ENCODE measurements at places on chromosomes 16 and 17.

DNA sequence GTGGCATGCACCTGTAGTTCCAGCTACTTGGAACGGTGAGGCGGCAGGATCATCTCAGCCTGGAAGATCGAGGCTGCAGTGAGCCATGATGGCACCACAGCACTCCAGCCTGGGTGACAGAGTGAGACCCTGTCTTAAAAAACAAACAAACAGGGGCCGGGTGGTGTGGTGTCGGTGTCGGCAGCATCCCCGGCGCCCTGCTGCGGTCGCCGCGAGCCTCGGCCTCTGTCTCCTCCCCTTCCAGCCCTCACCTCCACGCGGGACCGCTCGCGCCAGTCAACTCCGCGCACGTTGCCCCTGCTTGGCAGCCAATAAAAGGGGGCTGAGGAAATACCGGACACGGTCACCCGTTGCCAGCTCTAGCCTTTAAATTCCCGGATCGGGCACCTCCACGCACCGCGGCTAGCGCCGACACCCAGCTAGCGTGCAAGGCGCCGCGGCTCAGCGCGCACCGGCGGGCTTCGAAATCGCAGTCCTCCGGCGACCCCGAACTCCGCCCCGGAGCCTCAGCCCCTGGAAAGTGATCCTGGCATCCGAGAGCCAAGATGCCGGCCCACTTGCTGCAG is 204.7 kb downstream of the CDRT15L2 start:
- no peak for DNase-seq

DNA sequence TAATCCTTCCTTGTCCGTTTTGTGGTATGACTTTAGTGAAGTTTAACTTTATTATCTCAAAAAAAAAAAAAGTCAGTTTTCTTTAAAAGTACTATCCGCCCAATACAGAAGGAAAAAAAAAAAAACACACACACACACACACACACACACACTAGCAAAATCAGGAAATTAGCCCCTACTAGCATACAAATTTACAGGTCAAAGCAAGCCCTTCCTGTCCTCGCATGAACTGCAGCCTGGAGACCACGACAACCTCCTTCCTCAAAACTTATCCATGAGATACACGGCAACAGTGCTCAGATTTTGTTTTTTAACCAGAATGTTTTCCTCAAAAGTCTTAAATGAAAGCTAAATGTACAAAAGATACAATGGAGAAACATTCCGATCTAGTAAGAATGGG is 16.2 kb downstream of the NCOR1 start:
- DNase-seq: no peak

DNA sequence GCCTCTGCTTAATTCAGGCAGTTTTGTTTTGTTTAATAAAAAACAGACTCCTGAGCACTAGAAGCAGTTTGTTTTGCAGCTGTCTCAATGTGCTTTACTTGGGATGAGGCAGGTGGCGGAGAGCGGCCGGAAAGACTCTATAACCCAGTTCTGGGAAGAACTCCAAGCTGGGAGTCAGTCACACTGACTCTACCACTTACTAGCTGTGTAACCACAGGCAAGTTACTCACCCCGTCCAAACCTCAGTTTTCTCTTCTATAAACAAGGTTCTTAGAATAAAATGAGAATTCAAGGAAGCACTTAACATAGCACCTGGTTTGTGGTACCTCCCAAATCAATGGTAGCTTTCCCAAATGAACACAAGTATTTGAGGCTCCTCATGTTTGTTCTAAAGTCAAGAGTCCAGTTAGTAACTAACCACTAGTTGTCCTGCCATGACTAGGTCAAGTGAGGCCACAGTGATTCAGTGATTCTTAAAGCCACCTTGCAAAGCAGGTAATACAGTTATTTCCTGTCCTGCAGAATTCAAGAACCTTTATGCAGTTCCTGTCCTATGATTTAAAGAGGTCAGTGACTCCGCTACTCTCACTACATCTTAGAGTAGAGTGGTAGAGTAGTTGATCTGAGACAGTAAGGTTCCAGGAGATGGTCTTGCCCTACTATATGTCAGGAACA is 2.7 kb downstream of the TXNDC17 start:
- no peak for DNase-seq

- DNase-seq: no peak
These were observed 160.6 kb upstream of the RPL38 start for GRCh38 chr17:74042744-74043486.

DNA sequence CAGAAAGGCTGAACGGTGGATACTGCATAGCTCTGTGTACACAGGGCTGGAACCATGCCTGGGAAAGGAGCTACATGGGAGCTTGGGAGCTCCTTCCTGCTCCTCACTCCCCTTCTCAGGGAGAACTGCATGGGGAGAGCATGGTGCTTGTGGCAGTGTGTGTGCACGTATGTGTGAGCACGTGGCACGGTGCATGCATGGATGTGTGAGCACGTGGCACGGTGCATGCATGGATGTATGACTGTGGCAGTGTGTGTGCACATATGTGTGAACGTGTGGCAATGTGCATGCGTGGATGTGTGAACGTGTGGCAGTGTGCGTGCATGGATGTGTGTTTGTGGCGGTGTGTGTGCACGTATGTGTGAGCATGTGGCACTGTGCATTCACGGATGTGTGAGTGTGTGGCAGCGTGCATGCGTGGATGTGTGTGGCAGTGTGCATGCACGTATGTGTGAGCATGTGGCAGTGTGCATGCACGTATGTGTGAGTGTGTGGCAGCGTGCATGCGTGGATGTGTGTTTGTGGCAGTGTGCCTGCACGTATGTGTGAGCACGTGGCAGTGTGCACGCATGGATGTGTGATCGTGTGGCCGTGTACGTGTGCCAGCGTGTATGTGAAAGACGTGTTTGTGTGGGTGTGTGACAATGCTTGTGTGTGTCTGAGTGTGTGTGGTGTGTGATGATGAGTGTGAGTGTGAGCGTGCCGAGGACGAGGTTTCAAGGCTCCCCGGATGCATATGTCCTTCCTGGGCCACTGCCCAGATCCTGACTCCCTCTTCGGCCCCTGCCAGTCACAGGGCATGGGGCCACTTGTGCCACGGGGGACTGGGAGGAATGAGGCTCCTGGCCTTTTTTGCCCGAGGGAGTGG is 52.4 kb upstream of the JPH3 start:
- DNase-seq: no peak

- no peak for DNase-seq
These were observed 43.7 kb upstream of the GOSR1 start for GRCh38 chr17:30433514-30433913.

DNA sequence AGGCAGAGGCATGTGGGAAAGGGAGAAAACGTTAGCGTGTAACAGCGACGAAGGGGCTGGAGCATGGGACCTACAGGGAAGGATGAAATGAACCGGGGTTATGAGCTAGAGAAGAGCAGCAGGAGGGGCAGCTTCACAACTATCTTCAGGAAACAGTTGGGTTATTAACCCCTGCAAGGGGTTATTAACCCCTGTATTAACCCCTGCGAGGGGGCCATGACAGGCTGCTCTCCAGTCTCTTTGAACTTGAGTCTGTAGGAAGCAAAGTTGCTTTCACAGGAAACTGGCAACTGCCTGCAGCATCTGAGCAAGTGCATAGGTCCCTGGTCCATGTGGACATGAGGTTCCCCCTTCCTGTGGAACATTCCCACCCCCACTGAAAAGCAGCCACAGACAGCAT is 119.2 kb upstream of the CRHR1 start:
- DNase-seq: no peak

GRCh38 chr17:61343576-61343975 is 56.1 kb upstream of the TBX2 start:
- DNase-seq: no peak

GRCh38 chr16:14364386-14365199 is 265.5 kb downstream of the PARN start:
- DNase-seq: no peak

- DNase-seq: no peak
These were observed 62.3 kb downstream of the MARCHF10 start for GRCh38 chr17:62745806-62746205.

GRCh38 chr17:76307299-76307965 is 644 bp downstream of the QRICH2 start:
- DNase-seq: no peak

DNA sequence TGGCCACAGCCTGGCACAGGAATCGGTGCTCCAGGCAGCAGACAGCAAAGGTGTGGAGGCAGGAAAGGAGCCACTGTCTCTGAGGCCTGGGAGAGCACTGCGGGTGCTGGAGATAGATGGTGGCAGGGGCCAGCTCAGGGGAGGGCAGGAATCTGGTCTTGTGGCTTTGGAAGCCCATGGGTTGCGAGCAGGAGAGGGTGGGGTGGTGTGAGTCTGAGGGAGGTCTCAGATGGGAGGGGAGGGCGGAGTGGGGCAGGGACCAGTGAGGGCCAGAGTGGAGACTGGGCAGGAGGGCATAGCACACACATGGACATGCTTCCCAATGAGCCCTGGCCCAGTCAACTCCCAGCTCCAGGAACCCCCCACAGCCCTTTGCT is 70.1 kb downstream of the SREBF1 start:
- no peak for DNase-seq

GRCh38 chr17:39688475-39688835 is 598 bp upstream of the PGAP3 start:
- no peak for DNase-seq

- no peak for DNase-seq
These were observed 11.1 kb downstream of the NACA2 start for GRCh38 chr17:61579961-61580360.

- no peak for DNase-seq
These were observed 33.3 kb upstream of the METTL9 start for GRCh38 chr16:21565861-21566669.

DNA sequence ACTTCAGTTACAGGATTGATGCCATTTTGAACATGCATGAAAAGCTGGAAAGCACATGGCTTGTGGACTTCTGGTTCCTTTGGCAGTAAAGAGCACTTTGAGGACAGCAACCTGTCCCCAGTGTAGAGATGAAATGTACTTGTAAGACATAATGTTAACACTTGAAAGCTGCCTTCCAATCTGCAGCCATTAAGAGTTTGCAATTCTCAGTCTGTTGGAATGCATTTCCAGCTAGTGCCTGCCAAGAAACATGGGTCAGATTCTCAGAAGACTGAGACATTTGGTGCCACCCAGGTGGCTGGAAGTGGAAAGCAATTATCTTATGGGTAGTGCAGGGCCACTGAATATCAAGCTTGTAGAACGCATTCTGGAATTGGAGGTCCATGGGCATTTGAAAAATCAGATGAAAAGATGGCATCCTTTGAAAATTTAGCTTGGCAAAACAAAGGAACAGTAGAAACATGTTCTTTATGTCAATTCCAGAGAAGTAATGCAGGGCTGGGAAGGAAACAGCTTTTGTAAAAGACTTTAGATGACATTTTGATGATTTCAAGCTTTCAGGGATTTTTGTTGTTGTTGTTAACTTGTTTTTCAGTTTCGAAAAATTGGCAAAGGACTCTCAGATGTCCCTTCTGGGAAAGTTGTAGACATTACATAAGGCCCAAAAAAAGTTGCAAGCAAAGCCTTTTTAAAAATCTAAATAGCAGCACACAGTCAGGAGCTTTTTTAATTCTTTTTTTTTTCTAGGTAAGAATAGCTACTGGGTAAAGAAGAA is 147.0 kb downstream of the ABCA8 start:
- DNase-seq: no peak

DNA sequence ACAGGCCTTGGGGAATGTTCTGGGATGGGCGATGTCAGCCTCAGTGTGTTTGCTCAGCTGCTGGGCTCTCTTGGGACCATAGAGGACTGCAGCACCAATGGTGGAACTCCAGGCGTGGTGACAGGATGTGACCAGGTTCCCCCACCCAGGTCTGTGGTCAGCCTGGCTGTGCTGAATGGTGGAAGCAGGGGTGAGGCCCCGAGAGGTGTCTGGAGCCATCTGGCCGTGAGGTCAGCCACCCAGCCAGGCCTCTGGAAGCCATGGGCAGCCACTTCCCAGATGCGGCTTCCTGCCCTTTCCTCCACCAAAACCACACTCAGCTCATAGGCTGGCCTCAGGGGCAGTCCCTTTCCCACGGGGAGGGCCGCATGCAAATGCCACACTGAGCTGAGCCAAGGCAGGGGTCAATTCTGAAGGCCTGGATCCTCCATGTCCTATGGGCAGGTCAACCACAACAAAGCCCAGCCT is 7.8 kb upstream of the MAPK7 start:
- no peak for DNase-seq

DNA sequence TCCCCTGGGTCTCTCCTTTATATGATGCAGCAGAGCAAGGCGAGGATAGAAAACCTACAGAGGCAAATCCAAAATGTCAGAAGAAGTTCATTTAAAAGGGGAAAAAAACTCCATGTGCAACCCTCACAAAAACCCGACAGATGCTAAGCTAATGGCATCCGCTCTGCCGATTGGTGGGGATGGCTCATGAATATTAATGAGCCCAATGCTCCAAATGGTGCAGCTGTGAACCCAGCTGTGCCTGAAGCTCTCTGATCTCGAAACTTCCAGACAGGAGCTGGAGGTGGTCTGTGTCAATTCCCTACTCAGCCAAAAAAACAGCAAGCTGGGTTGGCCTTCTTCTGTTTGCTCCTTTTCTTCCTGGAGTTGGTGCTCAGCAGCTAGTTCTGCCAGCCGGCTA is 15.5 kb downstream of the SNX11 start:
- DNase-seq: no peak

- no peak for DNase-seq
These were observed 3.1 kb upstream of the BAIAP3 start for GRCh38 chr16:1330260-1330914.

DNA sequence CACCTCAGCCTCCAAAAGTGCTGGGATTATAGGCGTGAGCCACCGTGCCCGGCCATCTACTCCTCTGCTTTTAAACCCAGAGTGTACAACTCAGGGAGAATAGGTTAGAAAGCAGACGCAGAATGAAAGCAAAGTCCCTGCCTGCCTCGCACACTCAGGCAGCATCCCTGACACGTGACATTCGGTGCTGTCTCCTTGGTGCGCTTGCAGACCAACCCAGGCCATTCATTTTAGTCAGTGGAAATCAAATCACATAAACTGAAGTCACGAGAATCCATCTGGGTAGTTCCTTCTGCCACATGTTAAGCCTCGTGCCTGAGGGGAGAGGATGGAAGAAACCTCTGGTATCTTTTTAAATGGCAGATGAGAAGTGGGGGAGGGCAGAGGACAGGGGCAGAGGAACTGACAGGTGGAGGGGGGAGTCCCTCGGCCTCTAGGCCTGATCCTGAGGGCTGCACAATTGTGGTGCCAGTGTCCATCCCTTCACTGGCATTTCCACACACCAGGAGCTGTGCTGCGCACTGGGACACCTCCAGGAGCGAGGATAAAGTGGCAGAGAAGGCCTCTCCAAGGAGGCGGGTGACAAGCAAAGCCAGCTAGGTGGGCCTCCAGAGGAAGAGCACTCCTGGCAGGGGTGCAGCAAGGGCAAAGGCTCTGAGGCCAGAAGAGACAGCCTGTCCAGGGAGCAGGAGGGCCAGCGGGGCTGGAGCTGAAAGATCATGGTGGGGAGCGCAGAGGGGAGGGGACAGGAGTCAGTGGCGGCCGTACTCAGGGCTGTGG is 196.3 kb downstream of the KATNIP start:
- no peak for DNase-seq

GRCh38 chr16:64051824-64052223 is 1070.0 kb downstream of the CDH11 start:
- DNase-seq: no peak

- no peak for DNase-seq
These were observed 19.2 kb downstream of the POLR3E start for GRCh38 chr16:22316411-22316811.

DNA sequence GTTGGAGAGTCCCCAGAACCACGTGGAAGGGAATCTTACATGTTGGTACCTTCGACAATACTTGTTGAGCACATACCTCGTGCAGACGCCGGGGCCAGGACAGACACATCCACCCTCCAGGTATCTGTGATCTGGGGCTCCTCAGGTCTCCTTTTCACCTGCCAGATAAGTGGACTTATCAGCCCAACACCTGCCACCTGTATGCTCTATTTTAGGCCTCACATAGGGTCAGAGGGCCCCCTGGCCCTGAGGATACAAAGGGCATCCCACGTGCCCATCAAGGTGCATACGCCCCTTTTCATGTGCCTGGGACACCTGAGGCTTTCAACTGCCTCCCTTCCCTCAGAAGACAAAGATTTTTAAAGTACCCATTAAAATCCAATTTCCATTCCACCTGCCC is 212.7 kb downstream of the MRTFB start:
- no peak for DNase-seq

All from D721Med (cell line).